H1 (cell line): ENCODE measurements at places on chromosomes 7 and 10. TPM values are rescaled to one million over a fixed set of nuclear protein-coding genes. Genes with fewer than 3 reads are reported as not detected.

ZNF316 gene
- 3.6 and 6.3 TPM in 2 replicates for polyA plus RNA-seq

EGR2 gene
- polyA plus RNA-seq = 1.3 and 2.4 TPM in 2 replicates

FAM131B gene
- 23.1 and 28.8 TPM in 2 replicates for polyA plus RNA-seq

PNLIPRP3 gene
- not detected in 2 replicates for polyA plus RNA-seq

CTAGE8 gene
- not detected in 2 replicates for polyA plus RNA-seq

TRIM74 gene
- not detected in 2 replicates for polyA plus RNA-seq

HOXA9 gene
- polyA plus RNA-seq = not detected in 2 replicates

MUC3A gene
- polyA plus RNA-seq = 15.4 and 27.2 TPM in 2 replicates

SEMA3C gene
- 0.15 and 0.24 TPM in 2 replicates for polyA plus RNA-seq

PRSS37 gene
- polyA plus RNA-seq = not detected in 2 replicates

NRG3 gene
- polyA plus RNA-seq = 4.2 and 6.0 TPM in 2 replicates

YAE1 gene
- 11.7 and 24.1 TPM in 2 replicates for polyA plus RNA-seq

KCNH2 gene
- polyA plus RNA-seq = 15.0 and 20.5 TPM in 2 replicates

CHST3 gene
- 2.0 and 2.4 TPM in 2 replicates for polyA plus RNA-seq

RPEL1 gene
- polyA plus RNA-seq = 0.12 and 0.13 TPM in 2 replicates

NPS gene
- not detected in 2 replicates for polyA plus RNA-seq

SPDYE2B gene
- polyA plus RNA-seq = not detected in 2 replicates

PPP1R9A gene
- 2.1 and 3.0 TPM in 2 replicates for polyA plus RNA-seq

CLRN3 gene
- not detected in 2 replicates for polyA plus RNA-seq

TEX47 gene
- not detected in 2 replicates for polyA plus RNA-seq

WEE2 gene
- polyA plus RNA-seq = 0.02 TPM in 1 of 2 replicates, not detected in the other

MYOF gene
- polyA plus RNA-seq = 0.94 and 0.98 TPM in 2 replicates

GJD4 gene
- polyA plus RNA-seq = not detected in 2 replicates

GPR22 gene
- polyA plus RNA-seq = 0.02 TPM in 1 of 2 replicates, not detected in the other

ZCWPW1 gene
- polyA plus RNA-seq = 0.51 and 0.75 TPM in 2 replicates

CCDC136 gene
- polyA plus RNA-seq = 35.6 and 36.2 TPM in 2 replicates

SMIM30 gene
- 16.5 and 35.2 TPM in 2 replicates for polyA plus RNA-seq

MMP21 gene
- 0.05 TPM in 1 of 2 replicates, not detected in the other for polyA plus RNA-seq

MLXIPL gene
- polyA plus RNA-seq = 10.6 and 17.0 TPM in 2 replicates

SPDYE8 gene
- not detected in 2 replicates for polyA plus RNA-seq

GNGT1 gene
- not detected in 2 replicates for polyA plus RNA-seq

NPC1L1 gene
- 0.14 and 0.21 TPM in 2 replicates for polyA plus RNA-seq

PNLIPRP2 gene
- polyA plus RNA-seq = 0.11 and 0.13 TPM in 2 replicates

AS3MT gene
- polyA plus RNA-seq = 5.2 and 5.8 TPM in 2 replicates
